ENCODE measurements at places on chromosomes 4 and X.

DNA sequence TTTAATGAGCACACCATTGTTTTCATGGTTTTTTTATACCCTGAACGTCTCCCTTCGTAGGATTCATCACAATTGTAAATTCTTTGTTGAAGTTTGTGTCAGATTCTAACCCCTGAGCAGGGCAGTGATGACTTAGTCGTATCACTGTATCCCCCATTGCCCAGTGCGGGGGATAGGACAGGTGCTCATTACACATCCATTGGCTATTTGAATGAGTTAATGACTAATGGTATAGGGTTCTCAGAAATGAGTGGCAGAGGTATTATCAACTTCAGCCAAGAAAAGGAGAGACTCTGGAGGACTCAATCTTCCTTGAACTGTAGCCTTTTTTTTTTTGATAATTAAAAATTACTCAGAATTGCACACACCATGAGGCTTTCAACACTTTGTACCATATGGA lies 64.6 kb downstream of the SYNPO2 start:
- DNase-seq = no peak

DNA sequence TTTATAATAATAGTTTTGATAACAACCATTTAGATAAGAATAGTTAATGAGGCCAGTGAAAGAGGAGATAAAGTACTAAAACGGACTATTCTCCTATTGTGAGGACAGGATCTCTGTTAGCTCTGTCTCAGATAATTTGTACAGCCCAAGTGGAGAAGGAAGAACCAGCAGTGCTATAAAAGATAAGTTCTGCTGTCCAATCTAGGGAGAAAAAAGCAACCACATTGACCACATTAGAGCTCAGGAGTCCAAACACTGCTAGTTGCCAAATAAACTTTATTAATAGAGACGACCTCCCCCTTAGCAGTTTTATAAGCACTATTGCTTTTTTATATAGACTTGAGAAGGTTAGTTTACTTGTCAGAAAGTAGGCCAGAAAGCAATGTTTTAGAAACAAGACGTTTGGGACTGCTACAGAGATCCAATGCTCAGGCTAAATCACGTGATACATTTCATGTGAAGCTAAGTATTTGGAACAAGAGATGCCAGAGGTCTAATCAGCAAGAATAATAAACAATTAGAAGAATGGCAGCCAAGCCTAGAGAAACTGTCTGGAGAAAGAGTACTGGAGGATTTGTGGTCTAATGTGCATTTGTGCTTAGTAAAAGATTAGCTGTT lies 15.9 kb downstream of the IL15 start:
- DNase-seq = no peak

- DNase-seq = no peak
Measured at GRCh38 chr4:152187693-152188092, 348.2 kb downstream of the FBXW7 start.

- no peak for DNase-seq
Measured at GRCh38 chr4:2247128-2248043, 5.5 kb upstream of the HAUS3 start.

- DNase-seq = no peak
Measured at GRCh38 chr4:60359746-60360367, 840.3 kb upstream of the ADGRL3 start.

GRCh38 chr4:89299153-89299791 lies 8.3 kb downstream of the GPRIN3 start:
- no peak for DNase-seq

- DNase-seq = no peak
Measured at GRCh38 chr4:138035781-138036258, 206.3 kb downstream of the SLC7A11 start.

- DNase-seq = no peak
Measured at GRCh38 chr4:87633243-87633642, 16.8 kb upstream of the DMP1 start.

- DNase-seq = no peak
Measured at GRCh38 chr4:130053723-130054122, 957.8 kb downstream of the C4orf33 start.

GRCh38 chr4:164815711-164816110 lies 61.3 kb upstream of the APELA start:
- no peak for DNase-seq

DNA sequence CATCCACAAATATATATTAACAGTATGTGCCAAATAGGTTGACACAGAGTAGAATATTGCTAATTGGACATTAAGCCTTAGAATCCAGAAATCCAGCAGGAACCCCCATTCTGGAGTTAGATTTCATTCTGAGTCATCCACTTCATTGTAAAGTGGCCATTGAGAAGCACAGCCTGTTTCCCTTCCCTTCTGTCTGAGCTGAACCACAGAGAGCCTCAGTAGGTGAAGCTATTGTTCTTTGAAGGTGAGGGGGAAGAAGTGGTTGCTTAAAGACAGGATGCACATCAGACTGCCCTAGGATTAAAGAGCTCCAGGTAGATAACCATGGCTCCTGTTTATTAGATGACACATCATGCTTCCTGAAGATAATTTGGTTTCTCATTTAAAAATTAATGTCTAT lies 30.6 kb upstream of the MCF2 start:
- no peak for DNase-seq

GRCh38 chr4:161540265-161540664 lies 623.5 kb downstream of the FSTL5 start:
- no peak for DNase-seq

DNA sequence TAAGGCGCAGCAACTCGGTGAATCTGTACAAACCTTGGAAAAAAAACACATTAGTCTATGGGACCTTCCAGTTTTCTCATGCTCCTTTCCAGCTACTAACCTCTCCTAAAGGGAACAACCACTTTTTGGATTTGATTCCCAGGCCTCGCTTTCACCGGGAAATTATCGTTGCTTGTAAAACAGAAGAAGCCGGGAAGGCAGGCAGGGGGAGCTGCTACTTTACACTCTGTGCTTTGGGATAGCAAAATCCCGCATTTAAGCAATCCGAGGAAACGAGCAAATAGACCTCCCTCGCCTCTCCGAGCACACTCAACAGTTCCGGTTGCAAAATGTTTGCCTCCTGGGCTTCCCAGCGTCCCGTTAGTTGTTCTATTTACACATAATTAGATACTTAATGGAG lies 1.2 kb downstream of the CD38 start:
- no peak for DNase-seq

DNA sequence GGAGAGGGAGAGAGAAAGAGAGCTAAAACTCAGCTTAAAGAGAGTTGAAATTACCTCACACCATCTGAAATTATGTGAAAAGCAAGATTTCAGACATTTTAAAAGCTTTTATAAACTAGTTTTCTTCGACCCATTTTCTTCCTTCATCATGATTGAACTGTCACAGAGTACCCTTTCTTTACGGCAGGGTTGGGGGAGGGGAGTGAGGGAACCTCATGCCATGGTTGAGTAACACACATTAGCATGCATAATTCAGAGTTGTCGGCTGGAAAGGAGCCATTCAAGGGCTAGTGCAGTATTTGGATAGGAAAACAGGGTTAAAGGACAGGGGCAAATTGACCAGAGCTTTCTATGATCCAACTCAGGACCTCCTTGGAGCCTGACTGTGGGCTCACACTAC lies 46.2 kb downstream of the PCDH19 start:
- no peak for DNase-seq

DNA sequence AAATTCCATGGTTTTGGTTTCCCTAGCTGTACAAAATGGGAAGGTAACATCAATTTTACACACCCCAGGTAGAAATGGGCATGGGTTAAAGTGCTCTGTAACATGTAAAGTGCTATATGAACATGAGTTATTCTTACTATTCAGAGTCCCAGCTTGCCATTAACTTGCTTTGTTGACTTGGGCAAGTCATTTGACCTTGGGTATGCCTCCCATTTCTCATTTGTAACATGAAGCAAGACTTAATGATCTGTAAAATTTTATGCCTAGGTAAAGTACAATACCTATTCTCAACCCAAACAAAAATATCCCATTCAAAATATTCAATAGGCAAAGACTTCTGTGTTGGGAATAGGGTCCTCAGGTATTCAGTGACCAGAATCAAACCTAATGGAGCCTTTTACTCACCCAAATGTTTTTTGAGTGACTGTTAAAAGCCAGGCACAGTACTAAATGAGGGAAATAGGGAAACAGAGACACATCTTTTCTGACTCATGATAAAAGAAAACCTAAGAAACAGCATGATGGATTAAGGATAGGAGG lies 126.6 kb downstream of the SH3RF1 start:
- no peak for DNase-seq

- DNase-seq = no peak
Measured at GRCh38 chrX:48969471-48969870, 2.2 kb downstream of the KCND1 start.

DNA sequence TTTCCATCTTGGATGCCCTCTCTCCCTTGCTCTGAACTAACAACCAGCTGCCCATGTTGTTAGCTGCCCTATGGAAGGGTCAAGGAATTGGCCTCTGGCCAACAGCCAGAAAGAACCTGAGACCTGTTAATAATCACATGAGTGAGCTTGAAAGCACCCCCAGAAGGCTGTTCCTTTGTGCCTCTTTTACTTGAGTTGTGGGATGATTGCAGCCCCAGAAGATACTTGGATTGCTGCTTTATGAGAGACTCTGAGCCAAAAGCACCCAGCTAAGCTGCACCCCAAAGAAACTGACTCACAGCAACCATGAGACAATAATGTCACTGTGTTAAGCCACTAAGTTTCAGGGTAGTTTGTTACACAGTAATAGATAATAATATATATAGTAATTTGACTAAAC lies 73.3 kb downstream of the FRYL start:
- DNase-seq = no peak

DNA sequence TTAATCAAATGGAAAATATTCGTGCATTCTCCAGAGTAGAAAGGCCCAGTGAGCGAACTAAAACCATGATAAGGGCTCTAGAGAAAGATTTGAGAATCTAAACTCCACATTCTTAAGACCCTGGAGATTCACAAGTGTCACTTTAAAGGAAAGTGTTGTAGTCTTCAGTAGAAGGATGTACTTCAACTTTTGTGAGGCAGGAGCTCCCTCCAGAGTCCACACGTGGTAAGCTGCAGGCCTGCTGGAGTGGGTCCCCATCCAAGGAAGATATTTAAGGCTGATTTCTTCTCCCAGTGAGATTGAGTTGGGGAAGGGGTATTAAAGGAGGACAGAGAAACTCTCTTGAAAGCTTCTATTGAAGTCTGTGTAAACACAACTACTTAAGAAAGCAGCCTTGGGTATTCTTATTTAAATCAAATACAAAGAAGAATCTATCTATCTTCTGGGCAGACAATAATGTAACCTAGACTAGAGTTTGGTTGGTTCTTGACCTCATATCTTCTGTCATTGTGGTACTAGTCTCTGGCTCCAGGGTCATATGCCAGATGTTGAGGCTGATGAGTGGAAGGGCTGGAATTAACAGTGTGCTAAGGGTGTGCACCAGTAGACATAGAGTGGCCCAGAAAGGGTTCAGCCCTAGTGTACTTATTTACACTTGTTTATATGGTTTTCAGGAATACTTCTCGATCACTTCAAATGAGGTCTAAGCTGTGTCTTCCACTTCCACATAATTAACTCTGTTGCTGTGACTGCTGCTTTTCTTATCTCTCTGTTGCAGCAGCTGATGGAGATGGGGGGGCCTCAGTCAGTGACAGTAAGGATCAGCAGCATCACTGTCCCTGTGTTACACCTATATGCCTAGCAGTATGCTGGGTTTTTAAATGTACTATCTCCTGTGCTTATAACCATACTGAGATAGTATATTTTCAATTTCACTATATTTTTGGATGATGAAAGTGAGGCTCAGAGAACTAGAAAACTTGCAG lies 76.1 kb downstream of the HMGB2 start:
- DNase-seq = no peak

GRCh38 chr4:72604324-72604723 lies 35.3 kb upstream of the ADAMTS3 start:
- no peak for DNase-seq

DNA sequence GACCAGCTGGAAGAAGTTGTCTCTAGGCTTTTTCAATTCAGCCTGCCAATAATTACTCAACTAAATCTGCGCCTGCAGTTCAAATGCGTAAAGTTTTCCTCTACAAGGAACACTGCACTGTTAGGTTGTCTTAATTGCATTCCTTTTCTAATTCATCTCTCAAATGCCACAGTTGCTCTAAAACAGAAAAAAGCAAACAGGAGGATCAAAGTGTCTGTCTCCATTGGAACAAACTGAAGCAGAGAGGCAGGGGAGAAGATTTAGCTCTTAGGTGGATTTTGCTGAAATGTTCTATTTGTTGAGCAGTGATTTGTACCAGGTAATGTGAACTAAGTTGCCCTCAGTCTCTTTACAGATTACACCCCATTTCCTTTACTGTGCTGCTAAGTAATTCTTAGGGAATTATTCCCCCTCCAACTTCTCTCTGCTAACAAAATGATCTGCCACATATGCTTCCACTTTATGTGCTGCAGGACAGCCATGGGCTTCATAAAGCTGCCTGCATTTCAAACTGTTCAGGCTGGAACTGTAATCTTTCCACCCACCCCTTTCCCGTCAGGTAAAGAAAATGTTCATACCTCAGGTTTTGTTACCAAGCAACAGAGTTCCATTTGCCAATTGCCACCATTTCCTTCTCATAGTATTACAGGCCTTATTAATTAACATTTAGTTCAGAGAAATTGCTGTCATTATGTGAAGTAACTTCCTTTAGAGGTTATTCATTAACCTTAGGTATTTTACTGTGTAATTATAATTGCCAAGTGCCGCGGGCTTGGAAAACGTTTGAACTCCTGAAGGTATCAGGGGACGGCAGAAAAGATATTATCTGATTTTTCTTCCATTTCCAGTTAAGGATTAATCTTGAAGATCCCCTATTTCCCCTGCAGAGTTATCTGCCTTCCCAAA lies 149.3 kb downstream of the SPRY1 start:
- DNase-seq = no peak

- DNase-seq = no peak
Measured at GRCh38 chr4:79907001-79907400, 166.0 kb downstream of the ANTXR2 start.

GRCh38 chrX:45807572-45808425 lies 607.1 kb upstream of the DIPK2B start:
- DNase-seq = no peak

DNA sequence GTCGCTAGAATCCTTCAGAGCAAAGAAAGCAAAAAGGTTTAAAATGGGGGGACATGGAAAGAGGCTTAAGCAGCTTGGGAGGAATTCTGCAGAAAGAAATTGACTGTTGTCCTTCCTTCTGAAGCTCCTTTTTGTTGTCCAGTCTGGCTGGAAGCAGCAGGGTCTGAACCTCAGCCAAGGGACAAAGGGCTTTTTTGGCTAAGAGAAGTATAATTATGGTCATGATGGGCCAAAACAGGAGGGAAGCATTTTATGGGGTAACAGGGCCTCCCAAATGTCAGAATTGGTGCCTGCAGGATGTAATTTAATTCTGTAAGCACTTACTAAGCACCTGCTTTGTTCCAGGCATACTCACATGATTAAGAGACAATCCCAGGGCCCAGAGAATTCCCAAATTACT lies 74.2 kb upstream of the CPEB2 start:
- DNase-seq = no peak

DNA sequence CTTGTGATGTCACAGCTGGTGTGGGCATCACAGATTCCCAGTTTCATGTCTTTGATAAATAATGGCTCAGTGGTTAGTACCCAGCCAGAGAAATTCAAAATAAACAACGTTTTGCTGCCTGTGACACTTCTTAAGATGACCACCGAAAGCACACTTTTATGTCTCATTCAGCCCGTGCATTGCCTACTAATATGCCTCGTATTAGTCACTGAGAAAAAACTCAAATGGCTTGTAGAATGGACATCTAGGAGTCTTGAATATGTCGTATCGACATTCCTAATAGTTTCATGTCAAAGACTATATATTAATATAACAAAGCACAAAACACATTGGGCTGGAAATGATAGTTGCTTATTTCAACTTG lies 103.9 kb upstream of the FAT1 start:
- DNase-seq = no peak

All from thoracic aorta (tissue), 2 donors.